ENCODE measurements at places on chromosomes 12 and 14.

- no peak for DNase-seq
Observed at GRCh38 chr12:66668311-66668710, 10.6 kb downstream of the GRIP1 start.

DNA sequence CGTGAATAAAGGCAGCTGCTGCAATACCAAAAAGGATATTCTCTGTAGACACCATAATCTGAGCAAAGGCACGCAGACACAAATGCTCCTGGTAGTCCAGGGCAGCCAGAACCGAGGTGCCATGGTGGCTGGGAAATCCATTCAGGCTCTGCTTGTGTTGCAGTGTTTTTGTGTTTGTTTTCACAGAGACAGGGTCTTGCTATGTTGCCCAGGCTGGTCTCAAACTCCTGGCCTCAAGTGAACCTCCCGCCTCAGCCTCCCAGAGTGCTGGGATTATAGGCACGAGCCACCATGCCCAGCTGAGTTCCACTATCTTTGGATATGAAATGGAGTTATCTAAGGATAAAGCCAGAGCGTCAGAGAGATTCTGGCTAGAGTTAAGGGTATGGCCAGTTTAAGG, 39.8 kb downstream of the DCAF4 start:
- DNase-seq = no peak

GRCh38 chr14:106222731-106223130, 696.3 kb downstream of the TMEM121 start:
- DNase-seq = no peak

GRCh38 chr12:44848703-44849085, 27.4 kb downstream of the NELL2 start:
- DNase-seq = no peak

DNA sequence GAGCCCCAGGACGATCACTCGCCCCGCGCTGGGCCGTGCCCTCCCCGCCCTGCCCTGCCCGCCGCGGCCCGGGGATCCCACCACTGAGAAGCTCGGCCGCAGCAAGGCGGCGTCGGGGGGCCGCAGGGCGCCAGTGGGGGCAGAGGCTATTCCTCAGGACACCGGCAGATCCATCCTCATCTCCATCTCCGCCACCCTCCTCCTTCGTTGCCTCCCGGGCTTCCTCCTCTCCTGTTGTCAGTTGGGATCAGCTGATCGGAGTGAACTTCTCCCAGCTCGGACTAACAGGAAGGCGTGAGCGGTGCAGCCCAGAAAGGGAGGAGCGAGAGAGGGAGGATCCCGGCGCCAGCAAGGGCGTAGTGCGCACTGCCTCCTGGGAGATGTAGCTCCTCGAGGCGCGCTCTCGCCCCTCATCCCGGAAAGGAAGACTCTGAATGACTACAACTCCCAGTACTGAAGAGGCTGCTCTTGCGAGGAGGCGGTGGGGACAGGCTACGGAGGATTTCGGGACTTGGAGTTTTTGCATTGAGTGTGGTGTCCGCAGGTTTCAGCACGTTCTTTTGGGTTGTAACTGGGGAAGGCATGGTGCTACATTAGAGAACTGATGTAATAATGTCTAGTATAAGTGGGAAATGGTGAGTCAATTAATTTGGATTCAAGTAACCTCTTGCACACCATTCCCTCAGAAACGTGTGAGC, at the start of gene ZFYVE1:
ZFYVE1 (minus strand) TSS at position 262 of the 698 bp plus-strand sequence. CDS start 2,598 bp downstream, outside the sequence.
- peak; percentile 75 for DNase-seq

DNA sequence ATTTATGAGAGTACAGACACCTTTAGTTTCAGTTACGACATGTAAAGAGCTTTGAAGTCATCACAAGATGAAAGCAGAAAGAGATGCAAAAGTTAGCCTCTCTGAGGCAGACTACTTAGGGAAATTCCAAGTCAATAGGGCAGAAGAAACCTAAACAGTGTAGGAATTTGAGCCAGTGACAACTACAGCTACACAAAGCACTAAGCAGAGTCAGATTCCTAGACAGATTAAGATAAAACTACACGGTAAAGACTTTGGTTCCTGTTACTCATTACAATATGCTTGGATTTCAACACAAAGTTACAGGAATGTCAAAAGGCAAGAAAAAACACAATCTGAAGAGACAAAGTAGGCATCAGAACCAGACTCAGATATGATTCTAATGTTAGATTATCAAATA, 1302.3 kb downstream of the FSCB start:
- DNase-seq = no peak

DNA sequence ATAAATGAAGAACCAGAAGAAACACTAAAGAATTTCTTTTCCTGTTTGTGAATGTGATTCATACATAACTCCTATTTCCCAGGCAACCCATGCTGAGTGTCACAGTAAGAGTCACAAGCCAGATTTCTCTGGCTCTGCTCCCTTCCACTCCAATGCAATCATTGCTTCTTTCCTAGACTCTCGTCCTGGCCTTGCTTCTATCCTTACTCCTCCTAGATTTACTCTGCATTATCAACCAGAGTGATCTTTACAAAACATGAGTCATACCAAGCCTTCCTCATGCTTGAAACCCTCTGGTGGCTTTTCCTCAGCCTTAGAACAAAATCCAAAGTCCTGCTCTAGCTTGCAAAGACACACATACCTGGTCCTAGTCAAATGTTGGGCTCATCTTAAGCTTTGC, 13.3 kb downstream of the IL22 start:
- DNase-seq = no peak

- DNase-seq = no peak
Observed at GRCh38 chr12:65628061-65628460, 196.2 kb upstream of the HMGA2 start.

DNA sequence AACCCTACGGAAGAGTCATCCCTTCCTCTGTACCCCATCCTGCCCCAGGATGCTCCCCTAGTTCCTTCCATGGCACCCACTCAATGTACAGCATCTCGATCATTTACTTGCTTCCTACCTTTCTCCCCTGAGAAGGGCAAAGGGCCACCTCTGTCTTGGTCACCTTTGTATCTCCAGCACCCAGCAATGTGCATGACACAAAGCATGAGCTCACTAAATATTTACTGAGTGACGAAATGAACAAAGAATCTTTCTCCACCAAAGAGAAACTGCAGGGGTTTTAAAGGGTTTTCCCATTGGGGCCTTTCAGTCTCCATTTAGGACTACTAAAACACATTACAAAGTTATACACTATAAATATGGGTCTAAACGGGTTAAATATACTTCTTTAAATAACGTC, 30.6 kb downstream of the ATG14 start:
- DNase-seq = no peak

GRCh38 chr14:51305751-51306150, 65.7 kb downstream of the TMX1 start:
- no peak for DNase-seq

DNA sequence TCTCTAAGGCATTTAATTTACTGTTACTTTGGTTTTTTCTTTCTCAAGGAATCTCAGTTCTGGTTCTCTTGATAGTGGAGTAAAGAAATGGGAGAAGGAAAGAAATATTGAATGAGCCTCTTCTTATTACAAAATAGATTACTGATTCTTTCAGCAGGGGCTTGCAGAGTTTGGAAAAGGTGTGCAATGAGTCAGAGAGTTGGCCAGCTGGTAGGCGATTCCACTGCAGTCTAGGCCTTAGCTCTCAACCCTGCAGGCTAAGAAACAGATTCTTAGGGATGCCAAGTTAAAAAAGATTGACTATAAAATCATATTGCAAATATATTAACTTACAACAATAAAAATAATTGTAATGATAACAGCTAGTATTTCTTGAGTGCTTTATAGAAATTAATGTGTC, 25.8 kb downstream of the NR1H4 start:
- no peak for DNase-seq

DNA sequence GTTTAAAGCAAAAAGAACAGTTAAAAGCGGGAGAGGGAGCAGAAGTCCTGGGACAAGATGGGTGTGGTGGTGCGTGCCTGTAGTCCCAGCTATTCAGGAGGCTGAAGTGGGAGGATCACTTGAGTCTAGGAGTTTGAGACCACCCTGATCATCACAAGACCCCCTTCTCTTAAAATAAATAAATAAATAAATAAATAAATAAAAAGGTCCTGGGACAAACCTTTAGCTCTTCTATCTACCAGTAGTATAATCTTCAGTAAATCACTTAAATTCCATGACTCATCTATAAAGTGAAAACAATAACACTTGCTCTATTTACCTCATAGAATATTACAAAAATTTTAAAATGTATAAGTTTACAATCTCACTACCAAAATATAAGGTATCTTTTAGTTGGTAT, 5.8 kb downstream of the RACGAP1 start:
- no peak for DNase-seq

DNA sequence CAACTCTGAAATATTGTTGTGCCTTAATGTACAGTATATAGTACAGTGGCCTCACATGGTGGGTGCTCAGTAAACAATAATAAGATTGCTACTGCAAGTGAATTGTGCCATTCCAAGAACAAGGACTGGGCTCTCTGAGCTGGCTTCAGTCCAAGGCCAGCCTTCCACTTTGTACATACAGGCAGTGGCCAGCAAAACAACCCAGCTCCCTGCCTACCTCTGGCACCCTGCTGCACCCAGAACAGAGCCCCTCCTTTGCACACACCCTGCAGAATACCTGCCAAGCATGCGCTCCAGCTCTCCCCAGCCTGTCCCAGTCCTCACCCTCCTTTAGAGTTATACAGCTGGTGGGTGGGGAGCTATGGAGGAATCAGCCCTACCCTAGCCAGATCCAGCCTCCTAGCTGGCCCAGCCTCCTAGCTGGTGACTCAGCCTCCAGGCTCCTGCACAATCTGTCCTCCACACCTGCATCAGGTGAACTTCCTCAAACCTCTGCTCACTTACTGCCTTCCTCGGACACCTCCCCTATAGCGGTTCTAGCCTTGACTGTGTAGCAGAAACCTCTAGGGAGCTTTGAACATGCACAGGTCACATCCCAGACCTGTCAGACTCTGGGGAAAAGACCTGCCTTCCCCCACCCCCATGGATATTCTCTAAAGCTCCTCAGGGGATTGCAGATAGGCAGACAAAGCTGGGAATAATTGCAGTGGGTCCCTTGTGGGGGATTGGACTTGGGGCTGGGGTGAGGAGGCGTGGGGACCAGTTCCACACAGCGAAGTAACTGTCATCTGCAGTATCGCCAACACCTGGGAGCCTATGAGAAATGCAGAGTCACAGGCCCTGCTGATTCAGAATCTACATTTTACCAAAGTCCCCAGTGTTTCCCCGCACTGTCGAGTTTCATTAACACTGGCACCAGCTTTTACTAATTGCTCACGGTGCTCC, 17.9 kb downstream of the ZDHHC22 start:
- no peak for DNase-seq

- DNase-seq = no peak
Observed at GRCh38 chr14:102798926-102799325, 21.7 kb downstream of the TRAF3 start.

DNA sequence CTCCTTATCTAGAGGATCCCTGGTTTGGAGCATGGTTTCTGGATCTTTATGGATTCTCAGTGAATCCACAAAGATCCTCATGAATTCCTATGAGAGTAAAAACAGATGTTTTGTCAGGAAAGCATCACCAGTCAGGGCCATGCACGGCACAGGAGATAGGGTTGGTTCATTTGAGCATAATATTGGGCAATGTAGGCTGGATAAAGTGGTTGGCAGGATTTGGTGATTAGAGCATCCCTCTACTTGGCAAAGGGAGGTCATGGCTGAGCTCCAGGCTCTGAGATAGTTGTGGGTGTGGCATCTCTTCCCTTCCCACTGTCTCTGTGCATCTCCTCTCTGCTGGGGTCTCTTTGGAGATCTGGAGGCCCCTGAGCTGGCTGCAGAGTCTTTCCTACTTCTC, 149.8 kb downstream of the DACT1 start:
- DNase-seq = no peak

DNA sequence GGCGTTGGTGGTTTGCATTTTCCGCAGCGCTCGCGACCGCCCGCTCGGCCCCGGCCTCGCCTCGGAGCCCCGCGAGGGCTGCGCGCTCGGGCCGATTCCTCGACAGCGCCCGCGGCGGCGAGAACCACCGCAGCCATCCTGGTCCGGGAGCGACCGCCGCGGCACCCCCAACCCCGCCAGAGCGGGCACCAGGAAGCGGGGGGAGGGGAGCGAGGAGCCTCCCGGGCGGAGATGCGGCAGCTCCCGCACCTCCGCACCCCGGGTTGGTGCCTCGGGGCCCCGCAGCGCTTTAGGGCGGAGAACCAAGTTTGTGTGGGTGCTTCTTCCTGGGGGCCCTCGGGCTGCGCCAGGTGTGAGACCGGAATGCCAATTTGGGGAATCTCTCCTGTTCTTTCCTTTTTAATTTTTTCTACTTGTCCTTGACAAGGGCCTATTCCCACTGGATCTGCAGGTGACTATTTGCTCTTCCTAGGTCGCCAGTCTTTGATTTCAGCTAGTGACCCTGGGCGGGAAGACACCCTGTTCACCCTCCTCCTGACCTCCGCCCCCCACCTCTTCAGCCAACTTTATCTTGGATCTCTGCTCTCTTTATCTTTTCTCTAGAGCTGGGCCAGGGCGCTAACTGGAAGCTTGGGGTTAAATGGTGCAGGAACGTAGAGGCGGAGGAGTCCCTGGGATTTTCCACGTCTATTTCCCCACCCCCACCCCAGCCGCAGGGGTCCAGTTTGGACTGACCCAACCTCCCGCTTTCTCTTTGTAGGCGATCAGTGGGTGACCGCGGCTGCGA, at the start of gene SOCS2:
SOCS2 (plus strand) TSS at position 751 of the 787 bp plus-strand sequence. CDS start 223 bp downstream, outside the sequence.
- no peak for DNase-seq

- no peak for DNase-seq
Observed at GRCh38 chr14:95421741-95422140, 94.7 kb downstream of the SYNE3 start.

GRCh38 chr12:56678852-56679251, 9.2 kb downstream of the PTGES3 start:
- no peak for DNase-seq

GRCh38 chr12:5248230-5248629, 183.7 kb upstream of the NTF3 start:
- no peak for DNase-seq

GRCh38 chr12:93167331-93167730, 210.4 kb upstream of the NUDT4 start:
- no peak for DNase-seq

- DNase-seq = no peak
Observed at GRCh38 chr14:89827265-89827664, 127.3 kb downstream of the EFCAB11 start.

- no peak for DNase-seq
Observed at GRCh38 chr12:108634341-108634751, 652 bp upstream of the SELPLG start.

DNA sequence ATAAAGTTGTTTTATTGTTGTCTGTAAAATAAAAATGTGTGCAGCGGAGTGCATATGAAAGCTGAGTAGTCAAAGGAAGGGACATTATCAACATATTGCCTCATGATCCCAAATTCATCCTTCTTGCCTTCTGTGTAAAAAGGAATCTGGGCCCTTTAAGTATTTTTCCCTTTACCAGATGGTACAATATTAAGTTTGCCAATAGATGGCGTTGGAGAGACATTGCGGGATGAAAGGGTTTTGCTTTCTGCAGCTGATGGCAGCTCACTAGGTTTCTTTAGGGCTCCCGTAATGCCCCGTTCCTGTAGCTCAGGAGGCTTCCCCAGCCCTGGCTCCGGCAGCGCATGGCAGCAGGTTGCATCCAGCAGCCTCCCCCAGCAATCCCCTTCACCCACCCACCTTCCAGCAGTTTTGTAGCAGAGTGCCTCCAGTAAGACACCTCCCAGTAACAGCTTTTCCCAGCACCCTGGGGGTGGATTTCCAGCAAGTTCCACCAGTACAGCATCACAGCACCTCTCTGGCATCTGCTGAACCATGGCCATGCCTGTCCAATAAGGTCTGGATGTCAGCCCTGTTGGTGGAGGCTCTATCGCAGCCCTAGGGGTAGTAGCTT, 354.4 kb downstream of the MED13L start:
- no peak for DNase-seq

- no peak for DNase-seq
Observed at GRCh38 chr12:13918897-13919296, 62.5 kb downstream of the GRIN2B start.

GRCh38 chr12:32061033-32061432, 45.6 kb upstream of the BICD1 start:
- DNase-seq = no peak

Measured in stimulated activated CD4-positive, alpha-beta T cell treated with anti-CD3 and anti-CD28 coated beads, TNF-alpha, amount 100 ng/mL, for 4 hours (primary cell).